Spleen (tissue), 13 donors: ENCODE measurements at places on chromosomes 7 and 10. TPM values are rescaled to one million over a fixed set of nuclear protein-coding genes. Genes with fewer than 3 reads are reported as not detected.

DNA sequence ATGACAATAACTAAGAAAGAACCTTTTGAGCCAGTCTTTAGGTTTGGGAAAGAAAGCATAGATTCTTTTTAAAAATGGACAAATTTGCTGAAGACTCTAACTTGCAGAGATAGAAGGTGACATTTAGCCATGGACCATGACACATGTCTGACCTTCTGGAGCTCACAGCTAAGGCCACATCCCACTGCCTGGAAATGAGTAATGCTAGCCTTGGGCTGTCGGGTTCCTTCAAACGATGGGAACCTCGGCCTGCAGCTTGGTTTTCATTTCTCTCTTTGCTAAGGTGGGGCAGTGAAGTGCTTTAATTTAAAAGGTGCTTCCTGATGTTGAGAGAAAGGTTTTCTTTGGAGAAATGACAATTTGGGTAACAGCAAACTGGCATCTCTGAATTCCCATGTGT lies 223.2 kb downstream of the FANK1 start:
- no peaks in the 10 kb centered on the region for H3K27me3 ChIP-seq
- DNase-seq, result no peak
- H3K4me3 ChIP-seq, result no peak overlapping the region
- H3K4me1 ChIP-seq, result no peaks in the 10 kb centered on the region
- no peaks in the 10 kb centered on the region for H3K36me3 ChIP-seq
- H3K27ac ChIP-seq, result no peak overlapping the region

- H3K27ac ChIP-seq, result peak overlapping the region; percentile 71
- H3K4me3 ChIP-seq, result no peak overlapping the region
- H3K27me3 ChIP-seq, result no peaks in the 10 kb centered on the region
- peaks cover 18% of the 10 kb centered on the region for H3K4me1 ChIP-seq
- DNase-seq, result peak; percentile 86
Measured at GRCh38 chr10:131972474-131973071, 9.2 kb downstream of the BNIP3 start.

DNA sequence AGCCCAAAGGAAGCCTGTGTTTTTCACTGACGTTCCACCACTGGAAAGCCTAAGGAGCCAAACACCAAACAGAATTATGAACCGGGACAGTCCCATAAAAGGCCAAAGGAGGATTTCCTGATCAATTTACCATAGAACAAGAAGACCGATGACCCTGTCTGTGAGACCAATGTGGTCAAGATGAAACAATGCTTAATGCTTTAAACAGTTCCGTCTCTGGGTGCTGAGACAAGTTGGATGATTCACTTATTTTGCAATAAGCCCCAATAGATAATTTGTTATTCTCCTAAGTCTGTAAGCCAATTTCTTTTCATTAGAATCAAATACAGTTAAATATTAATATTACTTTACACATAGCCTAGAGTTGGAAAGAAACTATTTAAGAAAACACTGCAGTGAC lies 134.9 kb downstream of the MICU1 start:
- DNase-seq, result no peak
- no peak overlapping the region for H3K27ac ChIP-seq
- H3K36me3 ChIP-seq, result no peaks in the 10 kb centered on the region
- no peaks in the 10 kb centered on the region for H3K4me1 ChIP-seq
- no peaks in the 10 kb centered on the region for H3K27me3 ChIP-seq

GRCh38 chr7:131218727-131219128 lies 108.9 kb upstream of the MKLN1 start:
- H3K4me3 ChIP-seq, result no peak overlapping the region
- peak overlapping the region; percentile 46 for H3K27ac ChIP-seq
- H3K4me1 ChIP-seq, result peaks cover 21% of the 10 kb centered on the region
- no peaks in the 10 kb centered on the region for H3K27me3 ChIP-seq
- H3K36me3 ChIP-seq, result no peaks in the 10 kb centered on the region

DNA sequence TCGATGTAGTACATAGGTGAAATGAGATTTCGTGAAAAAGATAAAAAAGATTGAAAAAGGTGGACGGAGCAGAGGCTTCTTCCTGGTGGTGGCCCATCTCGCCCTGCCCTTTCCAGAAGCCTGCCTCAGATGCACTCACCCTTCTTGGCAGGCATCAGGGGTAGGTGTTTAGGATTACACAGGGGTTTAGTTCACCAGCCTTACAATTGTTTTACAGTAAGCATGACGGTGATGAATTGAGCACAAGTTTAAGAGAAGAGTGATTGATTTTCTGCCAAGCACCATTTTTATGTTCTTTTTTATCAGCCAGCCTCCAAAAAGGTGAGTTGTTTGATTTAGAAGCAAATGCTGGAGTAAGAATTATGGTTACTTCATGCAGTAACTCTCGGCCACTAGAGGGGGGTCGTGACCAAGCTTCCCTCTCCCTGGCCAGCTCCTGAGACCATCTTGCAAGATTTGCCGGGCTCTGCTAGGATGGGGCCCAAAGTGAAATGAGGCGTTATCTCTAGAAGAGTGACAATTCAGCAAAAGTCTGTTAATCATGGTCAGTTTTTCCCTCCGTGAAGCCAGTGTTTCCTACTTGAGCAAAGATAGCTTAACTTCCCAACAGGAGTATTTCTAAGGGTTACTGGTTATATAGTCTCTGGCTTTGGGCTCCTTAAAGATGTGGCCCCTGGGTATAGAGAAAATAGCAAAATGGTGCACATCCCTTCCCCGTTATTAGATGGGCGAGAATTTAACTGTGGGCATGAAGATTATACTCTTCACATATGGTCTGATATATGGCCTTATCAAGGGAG lies 228.8 kb downstream of the BMPER start:
- no peaks in the 10 kb centered on the region for H3K4me1 ChIP-seq
- H3K4me3 ChIP-seq, result no peak overlapping the region
- DNase-seq, result no peak
- H3K36me3 ChIP-seq, result no peaks in the 10 kb centered on the region

GRCh38 chr7:142587578-142588191 lies 161.6 kb upstream of the PRSS1 start:
- no peaks in the 10 kb centered on the region for H3K4me1 ChIP-seq
- no peak overlapping the region for H3K4me3 ChIP-seq
- no peak overlapping the region for H3K27ac ChIP-seq
- no peaks in the 10 kb centered on the region for H3K27me3 ChIP-seq
- no peak for DNase-seq
- no peaks in the 10 kb centered on the region for H3K36me3 ChIP-seq

DNA sequence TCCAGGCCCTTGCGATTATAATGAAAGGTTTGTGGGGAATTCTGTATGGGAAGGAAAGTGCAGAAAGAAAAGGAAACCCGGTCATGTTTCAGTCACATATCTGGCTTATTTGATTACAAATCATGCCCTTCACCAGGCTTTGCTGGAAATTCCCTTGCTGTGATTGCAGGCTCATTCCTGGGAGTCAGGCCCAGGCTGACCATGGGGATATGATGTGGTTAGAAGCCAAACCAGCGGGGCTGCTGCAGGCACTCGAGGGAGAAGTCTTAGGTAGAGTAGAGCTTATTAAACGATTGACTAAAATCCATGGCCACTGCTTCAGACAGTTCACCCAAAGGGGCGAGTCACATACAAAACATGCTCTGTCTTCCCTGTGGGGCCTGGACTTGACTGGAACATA lies 16.2 kb downstream of the PKD1L1 start:
- no peak overlapping the region for H3K4me3 ChIP-seq
- H3K36me3 ChIP-seq, result no peaks in the 10 kb centered on the region
- H3K27me3 ChIP-seq, result no peaks in the 10 kb centered on the region
- no peak for DNase-seq
- H3K27ac ChIP-seq, result no peak overlapping the region

GRCh38 chr10:122050311-122050710 lies 61.3 kb downstream of the TACC2 start:
- no peak overlapping the region for H3K4me3 ChIP-seq
- H3K27ac ChIP-seq, result no peak overlapping the region
- no peaks in the 10 kb centered on the region for H3K27me3 ChIP-seq
- DNase-seq, result peak; percentile 20
- H3K36me3 ChIP-seq, result no peaks in the 10 kb centered on the region

- H3K27me3 ChIP-seq, result no peaks in the 10 kb centered on the region
- H3K27ac ChIP-seq, result no peak overlapping the region
- H3K36me3 ChIP-seq, result no peaks in the 10 kb centered on the region
- no peaks in the 10 kb centered on the region for H3K4me1 ChIP-seq
- no peak for DNase-seq
- H3K4me3 ChIP-seq, result no peak overlapping the region
Measured at GRCh38 chr7:94059746-94060145, 55.6 kb upstream of the BET1 start.

GRCh38 chr10:101745074-101745696 lies 30.7 kb downstream of the FGF8 start:
- no peaks in the 10 kb centered on the region for H3K4me1 ChIP-seq
- peaks cover 7% of the 10 kb centered on the region for H3K27me3 ChIP-seq
- no peak for DNase-seq
- no peak overlapping the region for H3K4me3 ChIP-seq

- DNase-seq, result no peak
- no peaks in the 10 kb centered on the region for H3K36me3 ChIP-seq
- H3K4me1 ChIP-seq, result no peaks in the 10 kb centered on the region
Measured at GRCh38 chr10:69939061-69939460, 113.6 kb upstream of the MACROH2A2 start.

GRCh38 chr7:87342231-87342630 lies 3.2 kb upstream of the CROT start:
- peaks cover 15% of the 10 kb centered on the region for H3K36me3 ChIP-seq
- no peaks in the 10 kb centered on the region for H3K27me3 ChIP-seq
- H3K27ac ChIP-seq, result no peak overlapping the region
- peaks cover 18% of the 10 kb centered on the region for H3K4me1 ChIP-seq

DNA sequence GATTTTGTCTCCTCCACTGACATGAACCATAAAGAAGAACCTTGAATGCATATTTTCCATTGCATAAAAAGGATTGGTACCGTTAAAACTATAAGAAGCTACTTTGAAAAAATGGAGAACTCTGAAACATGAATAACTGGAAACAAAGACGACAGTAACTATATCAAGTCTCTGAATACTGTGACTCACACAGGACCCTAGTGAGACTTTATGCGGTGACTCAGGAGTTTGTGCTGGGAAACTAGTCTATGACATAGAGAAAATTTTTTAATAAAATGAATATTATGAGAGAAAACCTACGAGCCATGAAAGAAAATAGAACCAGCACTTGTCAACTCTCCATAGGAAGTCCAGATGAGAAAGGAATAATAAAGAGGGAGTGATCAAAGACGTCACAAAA lies 339.9 kb upstream of the ADARB2 start:
- no peak overlapping the region for H3K4me3 ChIP-seq
- DNase-seq, result no peak
- no peak overlapping the region for H3K27ac ChIP-seq
- H3K27me3 ChIP-seq, result no peaks in the 10 kb centered on the region

- H3K4me3 ChIP-seq, result no peak overlapping the region
- no peaks in the 10 kb centered on the region for H3K4me1 ChIP-seq
- no peak for DNase-seq
- H3K27ac ChIP-seq, result no peak overlapping the region
- H3K27me3 ChIP-seq, result no peaks in the 10 kb centered on the region
Measured at GRCh38 chr7:121279822-121280221, 49.0 kb upstream of the WNT16 start.

GRCh38 chr10:86497621-86498020 lies 24.0 kb downstream of the WAPL start:
- peaks cover 86% of the 10 kb centered on the region for H3K36me3 ChIP-seq
- H3K27ac ChIP-seq, result no peak overlapping the region
- H3K27me3 ChIP-seq, result no peaks in the 10 kb centered on the region
- no peak for DNase-seq
- no peak overlapping the region for H3K4me3 ChIP-seq
- H3K4me1 ChIP-seq, result peaks cover 16% of the 10 kb centered on the region

- peaks cover 37% of the 10 kb centered on the region for H3K36me3 ChIP-seq
- peak; percentile 85 for DNase-seq
Measured at GRCh38 chr10:101041252-101041761, 10.3 kb downstream of the SFXN3 start.

- no peak overlapping the region for H3K4me3 ChIP-seq
- no peaks in the 10 kb centered on the region for H3K27me3 ChIP-seq
- peaks cover 9% of the 10 kb centered on the region for H3K4me1 ChIP-seq
- no peak overlapping the region for H3K27ac ChIP-seq
Measured at GRCh38 chr7:150986099-150986512, 4.7 kb upstream of the NOS3 start.

GRCh38 chr7:156559001-156559400 lies 81.6 kb upstream of the RNF32 start:
- no peaks in the 10 kb centered on the region for H3K36me3 ChIP-seq
- no peaks in the 10 kb centered on the region for H3K27me3 ChIP-seq
- DNase-seq, result no peak
- no peaks in the 10 kb centered on the region for H3K4me1 ChIP-seq

- peak overlapping the region; percentile 39 for H3K4me3 ChIP-seq
- DNase-seq, result peak; percentile 77
- H3K4me1 ChIP-seq, result no peaks in the 10 kb centered on the region
- no peaks in the 10 kb centered on the region for H3K36me3 ChIP-seq
- peak overlapping the region; percentile 61 for H3K27ac ChIP-seq
Measured at GRCh38 chr10:42475168-42476098, 162.9 kb downstream of the ZNF33B start.

DNA sequence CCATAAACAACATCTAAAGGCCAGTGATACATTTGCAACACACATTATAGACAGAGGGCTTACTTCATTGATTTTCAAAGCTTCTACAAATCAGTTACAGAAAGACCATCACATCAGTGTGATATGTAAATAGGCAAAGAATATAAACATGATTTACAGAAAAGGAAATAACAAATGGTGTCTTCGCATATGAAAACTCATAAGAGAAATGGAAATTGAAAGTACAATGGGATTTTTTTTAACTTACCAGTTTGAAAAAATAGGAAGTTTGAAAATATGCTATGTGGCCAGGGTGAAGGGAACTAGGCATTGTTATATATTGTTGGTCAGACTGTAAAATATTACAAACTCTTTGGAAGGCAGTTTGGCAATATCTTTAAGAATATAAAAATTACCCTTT lies 27.3 kb downstream of the SEC23IP start:
- no peak overlapping the region for H3K27ac ChIP-seq
- H3K36me3 ChIP-seq, result peaks cover 99% of the 10 kb centered on the region
- no peak for DNase-seq

- DNase-seq, result no peak
- H3K27ac ChIP-seq, result no peak overlapping the region
- H3K4me3 ChIP-seq, result no peak overlapping the region
Measured at GRCh38 chr7:129386506-129386905, 47.7 kb upstream of the STRIP2 start.

GRCh38 chr7:134553976-134554375 lies 5.1 kb downstream of the AKR1B15 start:
- DNase-seq, result no peak
- H3K27ac ChIP-seq, result no peak overlapping the region
- no peaks in the 10 kb centered on the region for H3K36me3 ChIP-seq
- H3K4me1 ChIP-seq, result no peaks in the 10 kb centered on the region
- no peak overlapping the region for H3K4me3 ChIP-seq
- H3K27me3 ChIP-seq, result no peaks in the 10 kb centered on the region

Gene GPR158
- 0.79 TPM for total RNA-seq

Gene NUTM2E
- total RNA-seq, result not detected

Gene TMEM270
- not detected for total RNA-seq

Gene POLR1F
- total RNA-seq, result 12.6 TPM

Gene FBH1
- total RNA-seq, result 113 TPM

Gene RRP12
- 24.6 TPM for total RNA-seq

Gene TLX1
- 35.0 TPM for total RNA-seq

Gene PLXNA4
- total RNA-seq, result 12.2 TPM

Gene AQP1
- total RNA-seq, result 25.9 TPM

Gene GSTO2
- 0.94 TPM for total RNA-seq
